Stimulated activated CD8-positive, alpha-beta memory T cell treated with anti-CD3 and anti-CD28 coated beads, Interleukin-4, amount 100 ng/mL, for 1 hour (primary cell): ENCODE measurements at places on chromosomes 5 and 9.

GRCh38 chr5:54254482-54255198, 55.7 kb downstream of the ARL15 start:
- DNase-seq = no peak

GRCh38 chr5:80609692-80610091, 39.6 kb upstream of the ANKRD34B start:
- no peak for DNase-seq

DNA sequence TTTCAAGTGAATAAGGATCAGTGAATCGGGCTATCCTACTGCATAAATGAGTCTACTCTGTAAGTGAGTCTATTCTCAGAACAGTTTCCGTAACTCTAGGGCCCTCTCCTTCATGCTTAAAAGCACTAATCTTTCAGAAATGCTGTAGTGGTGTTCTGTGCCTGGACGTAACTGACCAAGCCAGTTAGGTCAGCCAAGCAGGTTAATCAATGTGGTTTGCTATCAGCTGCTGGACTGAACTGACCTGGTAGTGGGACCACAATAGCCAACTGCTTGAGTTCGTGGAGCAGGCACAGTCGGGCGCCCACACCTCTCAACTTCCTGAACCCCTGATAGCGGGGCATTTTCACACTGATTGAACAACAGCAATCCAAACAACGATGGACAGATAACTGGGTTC, 6.8 kb downstream of the SLC1A3 start:
- no peak for DNase-seq

DNA sequence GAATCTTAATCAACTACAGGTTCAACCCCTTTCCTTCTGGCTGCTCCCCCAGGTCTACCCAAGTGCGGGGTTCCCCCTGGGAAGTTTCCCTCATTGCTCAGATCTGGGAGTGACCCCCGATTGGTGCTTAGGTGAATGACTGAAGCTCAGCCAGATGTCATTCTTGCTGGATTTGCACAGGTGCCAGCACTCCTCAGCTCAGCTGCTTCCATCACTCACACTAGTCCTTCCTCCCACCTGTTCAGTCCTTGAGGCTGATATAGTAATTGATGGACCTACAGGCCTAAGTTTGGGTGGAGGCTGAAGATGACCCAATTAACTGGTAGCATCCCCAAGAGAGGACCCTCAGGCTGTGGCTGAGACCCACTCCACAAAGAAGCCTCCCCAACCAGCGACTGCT, 32.9 kb downstream of the PRLR start:
- DNase-seq = no peak

DNA sequence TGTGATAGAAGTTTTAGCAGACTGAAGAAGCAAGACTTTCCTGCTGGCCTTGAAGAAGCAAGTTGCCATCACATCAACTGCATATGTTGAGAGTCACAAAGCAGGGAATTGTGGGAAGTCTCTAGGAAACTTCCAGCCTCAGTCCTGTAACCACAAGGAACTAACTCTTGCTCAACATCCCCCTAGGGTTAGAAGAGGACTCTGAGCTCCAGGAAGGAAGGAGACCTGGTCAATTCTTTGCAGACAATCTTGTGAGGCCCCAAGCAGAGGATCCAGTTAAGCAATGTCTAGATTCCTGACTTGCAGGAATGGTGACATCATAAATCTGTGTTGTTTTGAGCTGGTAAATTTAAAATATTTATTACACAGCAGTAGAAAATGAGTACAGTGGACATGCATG, 18.6 kb upstream of the ZNF366 start:
- DNase-seq = no peak

DNA sequence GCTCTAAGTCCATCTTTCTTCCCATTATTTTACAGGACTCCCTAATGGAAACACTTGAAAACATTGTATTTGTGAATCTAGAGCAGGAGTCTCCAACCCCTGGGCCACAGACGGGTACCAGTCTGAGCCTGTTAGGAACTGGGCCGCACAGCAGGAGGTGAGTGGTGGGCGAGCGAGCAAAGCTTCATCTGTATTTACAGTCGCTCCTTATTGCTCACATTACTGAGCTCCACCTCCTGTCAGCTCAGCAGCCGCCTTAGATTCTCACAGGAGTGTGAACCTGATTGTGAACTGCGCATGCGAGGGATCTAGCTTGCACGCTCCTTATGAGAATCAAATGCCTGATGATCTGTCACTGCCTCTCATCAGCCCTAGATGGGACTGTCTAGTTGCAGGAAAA, 111.0 kb downstream of the MED27 start:
- DNase-seq = no peak

DNA sequence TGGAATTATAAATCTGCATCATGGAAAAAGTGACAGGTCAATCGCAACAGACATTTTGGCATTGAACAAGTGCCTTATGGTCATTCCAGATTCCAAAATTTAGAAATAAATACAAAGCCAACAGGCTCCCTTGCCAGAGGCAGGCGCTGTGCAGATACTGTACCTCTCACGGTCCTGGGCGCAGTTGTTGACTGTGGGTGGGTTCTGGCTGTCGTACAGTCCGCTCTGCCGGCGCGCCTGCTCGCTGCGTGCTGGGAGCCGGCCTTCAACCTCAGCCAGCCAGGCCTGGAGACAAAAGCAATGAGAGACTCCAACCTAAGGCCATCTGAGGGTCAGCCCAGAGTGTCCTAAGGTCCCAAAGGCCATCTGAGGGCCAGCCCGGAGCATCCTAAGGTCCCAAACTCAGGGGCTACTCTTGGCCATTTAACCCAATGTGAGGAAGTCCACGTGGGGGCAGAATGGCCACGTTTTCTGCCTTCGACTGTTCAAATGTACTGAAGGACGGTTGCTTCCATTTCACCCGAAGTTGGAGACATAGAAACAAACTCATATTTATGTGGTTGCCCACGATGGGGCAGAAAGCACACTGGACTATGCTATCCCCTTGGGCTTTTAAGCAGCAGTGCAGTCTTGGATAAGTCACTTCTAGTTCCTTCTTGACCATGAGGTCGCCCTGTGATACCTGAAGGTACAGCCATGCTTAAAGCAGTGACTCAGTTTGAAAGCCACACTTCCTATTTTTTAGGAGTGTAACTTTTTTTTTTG, 65.2 kb downstream of the USP20 start:
- no peak for DNase-seq

- no peak for DNase-seq
Measured at GRCh38 chr5:58793888-58794657, 211.2 kb downstream of the RAB3C start.

DNA sequence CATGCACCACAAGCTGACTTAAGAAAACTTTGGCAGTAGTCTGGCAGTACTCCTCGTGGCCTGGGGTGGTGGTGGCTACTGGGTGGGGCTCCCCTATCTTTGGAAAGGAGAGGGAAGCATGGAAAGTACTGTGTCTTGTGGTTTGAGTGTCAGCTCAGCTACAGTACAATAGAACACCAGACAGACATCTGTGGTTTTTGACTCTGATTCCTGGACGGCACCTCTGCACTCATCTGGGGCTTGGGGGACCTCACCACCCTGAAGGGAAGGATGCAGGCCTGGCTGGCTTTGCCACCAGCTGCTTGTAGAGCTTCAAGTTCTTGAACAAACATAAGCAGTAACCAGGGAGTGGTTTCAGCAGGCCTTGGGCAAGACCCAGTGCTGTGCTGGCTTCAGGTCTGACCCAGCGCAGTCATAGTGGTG, 40.6 kb downstream of the TNFSF8 start:
- DNase-seq = no peak

DNA sequence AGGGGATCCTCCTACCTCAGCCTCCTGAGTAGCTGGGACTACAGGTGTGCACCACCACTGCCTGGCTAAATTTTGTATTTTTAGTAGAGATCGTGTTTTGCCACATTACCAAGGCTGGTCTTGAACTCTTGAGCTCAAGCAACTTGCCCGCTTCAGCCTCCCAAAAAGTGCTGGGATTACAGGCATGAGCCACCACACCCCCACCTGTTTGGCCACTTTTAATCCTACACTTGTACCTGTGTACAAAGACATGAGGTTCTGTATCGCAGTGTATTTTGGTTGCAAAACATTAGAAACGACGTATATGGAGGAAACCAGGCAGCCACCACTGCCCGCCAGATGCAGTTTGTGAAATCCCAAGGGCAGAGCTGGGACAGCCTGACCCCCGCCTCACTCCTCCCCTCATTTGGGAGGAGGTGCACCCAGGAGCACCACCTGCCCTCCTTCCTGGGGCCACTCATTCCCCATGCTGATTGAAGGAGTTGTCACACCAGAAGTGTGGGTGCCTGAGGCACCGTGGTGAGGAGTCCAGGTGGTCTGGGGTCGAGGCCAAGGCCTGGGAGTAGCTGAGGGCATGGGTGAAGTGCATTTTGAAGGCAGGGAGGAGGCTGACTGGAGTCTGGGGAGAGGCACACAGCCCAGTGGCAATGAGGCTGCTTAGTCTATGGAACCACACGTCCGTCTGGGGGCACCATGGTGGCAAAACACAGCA, 39.3 kb upstream of the OLFM1 start:
- no peak for DNase-seq

- DNase-seq = peak; percentile 70
Measured at GRCh38 chr5:180803181-180804128, 849 bp upstream of the MGAT1 start.

DNA sequence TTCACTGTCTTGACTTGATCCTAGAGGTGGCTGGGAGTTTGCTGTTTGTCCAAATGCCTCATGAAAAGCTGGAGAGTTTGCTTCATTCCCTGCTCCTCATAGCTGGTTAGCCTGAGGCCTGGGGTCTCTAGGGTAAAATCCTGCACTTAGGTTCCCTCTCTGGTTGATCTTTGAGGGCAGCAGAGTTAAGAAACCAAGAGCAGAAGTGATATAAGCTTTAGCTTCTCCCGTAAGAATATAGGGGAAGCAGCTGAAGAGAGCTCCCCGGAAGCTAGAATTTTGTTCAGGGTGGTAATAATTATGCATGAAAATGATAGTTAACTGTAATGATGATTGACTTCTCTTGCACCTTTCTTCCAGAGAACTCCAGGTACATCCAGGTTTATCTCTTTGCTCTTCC, 1.4 kb downstream of the FAM53C start:
- DNase-seq = no peak

DNA sequence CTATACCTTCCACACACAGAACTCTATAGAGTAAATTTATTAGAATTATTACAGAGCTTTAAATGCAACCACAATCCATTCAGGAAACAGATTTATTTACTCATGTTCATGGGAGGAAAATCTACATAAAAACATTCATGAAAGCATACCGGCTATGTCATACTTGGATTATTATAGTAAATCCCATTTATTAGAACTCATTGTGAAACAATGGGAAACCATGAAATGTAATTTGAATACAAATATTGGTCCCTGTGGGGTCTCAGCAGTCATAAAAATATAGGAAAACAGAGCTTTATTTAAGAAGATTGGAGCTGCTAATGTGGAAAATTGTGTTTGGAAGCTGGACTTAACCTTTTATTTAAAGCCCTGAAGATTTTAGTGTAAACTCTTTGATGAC, 80.7 kb downstream of the HAPLN1 start:
- no peak for DNase-seq

DNA sequence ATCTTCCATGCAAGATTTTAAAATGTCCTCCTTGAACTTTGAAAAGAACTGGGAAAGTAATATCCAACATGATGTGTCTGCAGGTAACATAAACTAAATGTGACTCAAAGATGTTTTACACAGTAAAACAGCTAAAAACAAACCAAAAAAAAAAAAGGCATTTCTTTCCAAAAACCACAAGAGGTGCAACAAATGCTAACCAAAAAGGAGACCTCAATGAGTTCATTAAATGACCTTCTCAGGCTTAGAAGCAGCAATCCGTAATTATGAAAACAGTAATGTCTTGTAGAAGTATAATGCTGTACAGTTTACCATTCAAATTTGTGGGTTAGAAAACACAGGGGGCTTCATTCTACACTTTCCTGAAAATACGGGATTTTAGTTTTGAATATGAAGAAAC, 2.5 kb downstream of the RNF145 start:
- DNase-seq = no peak

DNA sequence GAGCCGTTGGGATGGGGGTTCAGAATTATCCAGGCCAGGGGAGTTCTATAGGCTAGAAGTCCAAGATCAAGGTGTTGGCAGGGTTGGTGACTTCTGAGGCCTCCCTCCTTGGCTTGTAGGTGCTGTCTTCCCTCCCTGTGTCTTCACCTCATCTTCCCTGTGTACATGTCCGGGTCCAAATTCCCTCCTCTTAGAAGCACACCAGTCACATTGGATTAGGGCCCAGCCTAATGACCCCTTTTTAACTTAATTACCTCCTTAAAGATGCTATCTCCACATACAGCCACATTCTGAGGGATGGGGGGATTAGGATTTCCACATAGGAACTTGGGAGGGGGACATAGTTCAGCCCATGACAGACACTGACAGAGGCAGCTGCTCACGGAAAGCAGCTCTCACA, 12.1 kb downstream of the LRSAM1 start:
- no peak for DNase-seq

GRCh38 chr5:56148453-56148971, 84.6 kb downstream of the ANKRD55 start:
- DNase-seq = no peak

DNA sequence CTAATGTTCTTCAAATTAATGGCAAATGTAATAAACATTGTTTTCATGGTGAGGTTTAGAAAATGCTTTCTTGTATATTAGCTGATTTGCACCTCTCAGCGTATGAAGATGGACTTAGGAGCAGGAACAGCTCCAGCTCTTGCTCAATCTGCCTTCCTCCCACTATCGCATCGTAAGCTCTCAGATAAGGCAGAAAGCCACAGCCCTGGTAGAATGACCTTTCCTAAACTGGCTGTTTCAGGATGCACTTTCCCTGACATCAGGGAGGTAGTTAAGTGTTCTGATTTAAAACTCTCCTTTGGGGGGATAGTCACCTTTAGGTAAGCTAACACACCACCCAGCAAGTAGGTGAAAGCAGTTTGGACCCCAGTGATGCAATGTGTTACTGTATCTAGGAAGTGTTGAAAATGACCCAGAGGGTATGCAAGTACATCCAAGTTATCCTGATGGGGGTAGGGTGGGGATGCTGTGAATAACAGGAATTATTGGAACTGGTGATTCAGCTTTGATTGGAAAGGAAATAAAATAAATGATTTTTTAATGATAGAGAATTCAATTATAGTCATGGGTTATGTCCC, 72.3 kb downstream of the LMNB1 start:
- no peak for DNase-seq

DNA sequence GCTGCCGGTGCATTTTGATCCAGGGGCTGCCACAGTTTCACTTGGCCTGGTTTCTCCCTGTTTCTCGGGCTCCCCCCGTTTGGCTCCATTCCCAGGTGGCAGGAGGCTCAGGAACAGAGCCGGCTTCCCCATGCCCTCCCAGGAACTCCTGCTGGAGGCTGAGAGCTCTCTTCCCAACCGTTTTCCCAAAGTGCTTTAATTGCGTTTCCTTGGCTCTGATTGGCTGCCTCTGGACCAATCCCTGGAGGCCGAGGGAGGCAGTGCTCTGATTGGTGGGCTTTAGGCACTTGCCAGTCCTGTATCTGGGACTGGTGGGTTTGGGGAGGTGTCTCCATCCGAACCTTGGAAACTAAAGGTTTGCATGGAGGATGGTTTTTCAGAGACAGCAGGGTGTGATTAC, 4.9 kb downstream of the TSPAN17 start:
- DNase-seq = no peak

DNA sequence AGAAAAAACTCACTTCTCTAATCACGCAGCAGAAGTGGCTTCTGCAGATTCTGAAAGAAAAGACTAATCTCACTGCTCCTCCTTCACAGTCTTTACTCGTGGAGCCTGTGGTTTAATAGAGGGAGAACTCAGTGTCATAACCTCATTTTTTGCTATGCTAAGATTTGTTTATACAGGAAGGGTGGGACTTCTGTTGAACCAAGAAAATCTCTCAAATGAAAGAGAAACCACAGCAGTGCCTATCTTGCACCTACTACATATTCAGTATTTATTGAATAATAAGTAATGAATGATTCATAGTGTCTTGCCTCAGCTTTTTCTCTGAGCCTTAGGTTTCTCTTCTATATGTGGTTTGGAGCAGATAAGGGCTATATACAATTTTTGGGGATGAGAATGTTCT, 136.1 kb upstream of the DMAC1 start:
- DNase-seq = no peak
